Activated CD4-positive, alpha-beta T cell treated with anti-CD3 and anti-CD28 coated beads, Interleukin-2, amount 50 U/mL, for 1 hour (primary cell): ENCODE measurements at places on chromosomes 13 and 19.

DNA sequence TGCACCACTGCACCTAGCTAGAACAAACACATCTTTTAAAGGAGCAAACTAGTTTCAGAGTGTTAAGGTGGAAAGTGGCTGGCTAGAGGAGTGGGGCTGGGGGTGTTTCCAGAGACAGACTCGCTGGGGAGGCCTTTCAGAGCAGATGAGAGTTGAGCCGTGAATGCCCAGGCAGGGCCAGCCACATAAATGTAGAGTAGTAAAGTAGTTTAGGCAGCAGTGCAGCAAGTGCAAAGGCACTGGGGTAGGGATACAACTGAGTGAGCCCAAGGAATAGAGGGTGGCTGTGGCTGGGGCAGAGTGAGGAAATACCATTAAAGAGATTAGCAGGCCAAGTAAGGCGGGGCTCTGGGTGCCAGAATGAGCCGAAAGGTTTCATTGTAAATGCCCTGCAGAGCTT is 72.0 kb downstream of the ALOX5AP start:
- DNase-seq = no peak

DNA sequence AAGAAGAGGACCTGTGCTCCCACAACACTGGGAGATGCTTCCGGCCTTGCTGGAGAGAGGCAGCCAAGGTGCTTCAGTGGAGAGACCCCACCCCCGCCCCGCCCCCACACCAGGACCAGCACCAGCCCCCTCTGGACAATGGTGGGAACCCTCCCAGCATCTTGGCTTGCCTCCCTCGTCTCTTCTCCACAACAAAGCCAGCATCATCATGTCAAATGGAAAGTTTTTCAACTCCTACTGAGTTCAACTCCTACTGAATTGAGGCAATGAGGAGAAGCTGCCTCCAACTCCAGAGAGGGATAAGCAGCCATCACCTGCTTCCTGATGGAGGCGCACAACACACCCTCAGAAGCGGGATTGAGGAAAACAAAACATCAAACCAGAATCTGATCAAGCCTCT is 12.8 kb downstream of the DEDD2 start:
- no peak for DNase-seq

GRCh38 chr13:101202590-101202989 is 213.7 kb downstream of the NALCN start:
- no peak for DNase-seq

- DNase-seq = no peak
These were observed 44.3 kb downstream of the RAP2A start for GRCh38 chr13:97478247-97478646.

DNA sequence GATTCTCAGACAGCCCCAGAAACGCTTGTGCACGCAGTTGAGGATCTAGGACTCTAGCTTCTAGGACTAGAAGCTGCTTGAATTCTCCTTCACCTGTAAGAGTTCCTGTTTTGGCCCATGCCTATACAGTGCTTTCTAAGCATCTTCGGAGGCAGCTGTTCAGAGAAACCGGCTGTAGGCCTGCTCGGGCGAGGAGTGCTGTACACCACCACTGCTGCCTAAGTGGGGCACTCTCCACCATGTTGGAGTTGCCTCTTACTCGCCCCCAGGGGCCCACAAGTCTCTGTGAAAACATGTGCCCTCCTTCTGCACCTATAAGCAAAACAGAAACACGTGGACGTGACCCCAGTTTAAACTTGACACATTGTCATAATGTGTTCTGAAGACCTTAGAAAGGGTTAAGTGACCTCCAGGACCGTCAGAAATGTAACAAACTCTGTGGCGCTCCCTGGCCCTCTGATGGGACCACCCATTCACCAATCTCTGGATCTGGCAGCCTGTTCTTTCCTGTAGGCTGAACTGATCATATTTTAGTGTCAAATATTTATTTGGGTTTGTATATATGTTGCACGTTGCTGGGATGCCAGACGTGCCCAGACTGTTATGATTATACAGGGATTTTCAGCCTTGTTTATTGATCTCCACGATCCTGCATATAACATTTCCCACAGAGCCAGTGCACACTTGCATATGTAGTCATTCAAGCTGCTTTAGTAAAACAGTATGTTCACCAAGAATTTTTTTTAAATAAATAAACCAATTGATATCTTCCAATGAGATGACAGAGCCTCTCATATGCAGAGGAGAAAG is 60.8 kb downstream of the C13orf42 start:
- DNase-seq = no peak

DNA sequence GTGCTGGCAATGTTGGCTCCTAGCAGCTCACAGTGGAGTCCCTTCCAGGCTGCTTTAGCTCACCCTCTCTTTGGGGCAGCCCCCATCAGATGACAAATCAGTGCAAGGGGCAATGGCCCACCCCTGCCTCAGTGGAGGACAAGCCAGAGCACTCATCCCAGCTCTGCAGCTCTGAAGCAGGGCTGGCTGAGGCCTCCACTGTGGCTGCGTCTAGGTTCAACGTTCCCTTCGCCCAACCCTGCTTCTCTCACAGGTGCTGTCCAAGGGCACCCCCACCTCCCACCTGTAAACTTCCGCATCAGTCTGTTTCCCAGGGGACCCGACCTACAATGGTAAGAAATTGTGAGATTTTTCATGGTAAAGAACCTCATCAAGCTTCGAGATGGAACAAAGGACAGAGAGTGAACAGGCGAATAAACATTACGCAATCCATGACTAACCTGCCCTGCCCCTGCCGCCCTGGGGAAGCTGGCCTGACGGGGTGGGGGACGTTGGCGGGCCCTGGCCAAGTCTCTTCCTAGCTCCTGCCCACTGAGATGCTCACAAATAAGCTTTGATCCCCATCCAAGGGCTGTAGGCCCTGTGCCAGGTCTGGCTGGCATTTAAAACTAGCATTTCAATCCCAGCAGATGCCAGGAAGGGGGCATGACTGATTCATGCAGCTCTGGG is 40.5 kb downstream of the DZIP1 start:
- no peak for DNase-seq

- no peak for DNase-seq
These were observed 583 bp upstream of the ZNF480 start for GRCh38 chr19:52296400-52296772.

DNA sequence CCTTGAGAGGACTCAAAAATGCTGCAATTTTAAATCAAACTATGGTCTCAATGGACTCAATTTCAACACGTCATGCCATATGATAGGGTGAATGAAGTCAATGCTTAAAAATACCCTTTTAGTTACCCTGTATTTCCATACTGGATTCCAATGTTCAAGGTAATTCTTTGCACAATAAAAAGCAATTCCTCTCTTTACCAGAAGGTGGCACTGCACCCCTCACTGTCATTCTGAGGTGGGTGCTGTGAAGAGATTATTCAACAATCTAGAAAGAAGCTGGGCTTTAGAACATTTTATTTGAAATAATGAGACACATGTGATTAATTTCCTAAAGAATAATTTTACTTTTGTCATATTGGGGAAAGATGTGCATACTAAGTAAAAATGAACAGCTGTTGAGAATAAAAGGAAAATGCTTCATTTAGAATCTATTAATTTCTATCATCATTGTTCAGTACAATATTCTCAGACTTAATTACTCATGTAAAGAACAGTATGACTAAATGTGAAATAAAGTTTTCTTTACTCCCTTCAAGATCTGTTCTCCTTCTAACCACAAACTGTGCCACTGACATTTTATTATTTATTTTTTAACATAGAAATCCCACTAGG is 789.1 kb downstream of the GPC5 start:
- DNase-seq = no peak

GRCh38 chr19:48419158-48419920 is 25.9 kb downstream of the GRIN2D start:
- DNase-seq = peak; percentile 63

GRCh38 chr13:93368718-93369117 is 142.1 kb downstream of the GPC6 start:
- no peak for DNase-seq

DNA sequence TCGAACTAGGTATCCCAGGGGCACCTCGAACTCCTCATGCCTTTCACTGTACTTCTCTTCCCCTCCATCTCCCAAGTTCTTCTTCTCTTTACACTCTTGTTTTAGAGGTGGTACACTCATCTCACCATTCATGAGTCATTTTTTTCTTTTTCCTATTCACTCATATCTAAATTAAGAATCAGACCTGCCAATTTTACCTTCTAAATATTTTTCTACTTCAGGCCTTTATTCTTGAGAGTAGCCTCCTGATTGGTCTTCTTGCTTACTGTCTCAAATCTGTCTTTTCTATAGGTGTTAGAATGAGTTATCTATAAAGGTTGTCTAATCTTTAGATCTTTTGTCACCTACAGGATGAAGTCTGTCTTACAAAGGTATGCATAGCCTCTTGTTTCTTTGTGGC is 20.7 kb downstream of the TDRD3 start:
- DNase-seq = no peak

DNA sequence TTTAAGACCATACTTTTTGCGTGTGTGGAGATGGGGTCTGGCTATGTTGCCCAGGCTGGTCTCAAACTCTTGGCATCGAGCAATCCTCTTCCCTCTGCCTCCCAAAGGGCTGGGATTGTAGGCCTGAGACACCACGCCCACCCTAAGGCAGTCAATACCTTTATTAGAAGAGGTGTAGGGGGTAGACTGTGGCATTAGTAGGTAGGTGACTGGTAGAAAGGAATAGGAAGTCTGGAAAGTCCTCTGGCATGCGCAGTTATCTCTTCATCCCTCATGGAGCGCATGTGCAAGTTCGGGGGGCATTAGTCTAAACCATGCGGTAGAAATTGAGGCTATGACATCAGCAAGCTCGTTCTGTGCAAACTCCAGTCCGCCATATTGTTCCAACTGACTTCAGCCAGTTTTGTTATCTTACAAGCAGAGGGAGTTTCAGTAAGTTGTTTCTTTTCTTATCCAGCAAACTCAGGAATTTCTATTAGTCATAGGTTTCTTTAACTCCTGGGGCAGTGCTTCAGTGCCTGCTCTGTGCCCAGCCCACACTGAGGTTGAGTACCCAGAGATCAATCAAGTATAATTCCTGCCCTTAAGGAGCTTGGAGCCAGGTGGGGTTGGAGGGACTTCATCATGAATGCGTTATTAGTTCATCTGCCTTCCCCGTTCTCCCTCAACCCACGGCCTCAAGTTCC is 7.3 kb upstream of the RANBP3 start:
- no peak for DNase-seq

- no peak for DNase-seq
These were observed 28.4 kb downstream of the TMTC4 start for GRCh38 chr13:100646030-100646673.

- no peak for DNase-seq
These were observed 383.7 kb downstream of the DIAPH3 start for GRCh38 chr13:59780058-59780457.

DNA sequence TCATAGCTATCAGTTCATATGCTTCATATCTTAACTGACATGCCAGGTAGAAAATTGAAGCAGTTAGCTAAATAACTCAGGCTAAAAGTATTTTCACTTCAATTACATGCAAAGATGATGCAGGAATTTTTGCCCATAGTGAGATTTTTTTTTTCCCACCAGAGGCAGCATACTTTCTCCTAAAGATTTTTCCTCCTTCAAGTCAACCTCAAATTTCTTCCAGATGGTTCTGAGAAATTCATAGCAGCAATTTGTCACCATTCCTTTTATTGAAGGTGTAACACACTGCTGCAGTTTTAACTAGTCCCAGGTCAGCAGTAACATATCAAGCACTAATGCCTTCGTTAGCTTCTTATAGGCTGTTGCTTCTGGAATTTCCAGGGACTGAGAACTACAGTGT is 141.9 kb downstream of the SUCLA2 start:
- no peak for DNase-seq

DNA sequence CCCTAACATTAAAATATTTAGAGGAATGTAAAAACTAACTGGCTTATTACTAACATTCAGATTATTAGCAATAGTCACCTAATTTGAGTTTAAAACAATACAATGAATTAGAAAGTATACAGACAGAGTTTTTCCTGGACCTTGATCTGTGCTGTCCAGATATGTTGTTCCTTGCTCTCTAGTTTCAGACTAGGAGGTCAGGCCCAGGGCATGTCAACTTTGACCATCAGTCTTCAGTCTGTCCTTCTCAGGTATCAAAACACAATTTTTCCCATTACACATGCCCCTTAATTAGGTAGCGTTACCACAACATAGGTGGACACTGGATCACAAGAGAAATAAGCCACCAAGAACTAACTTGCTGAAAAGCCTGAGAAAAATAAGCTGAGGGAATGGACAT is 197.0 kb downstream of the MAB21L1 start:
- no peak for DNase-seq

- DNase-seq = no peak
These were observed 28.3 kb downstream of the ZNF507 start for GRCh38 chr19:32373585-32374295.

GRCh38 chr13:58598241-58598640 is 966.7 kb downstream of the PCDH17 start:
- DNase-seq = no peak

GRCh38 chr13:50809133-50810090 is 34.1 kb downstream of the DLEU7 start:
- no peak for DNase-seq

- no peak for DNase-seq
These were observed 1.2 kb upstream of the MADCAM1 start for GRCh38 chr19:495081-495401.

GRCh38 chr13:113208421-113209335 is at the start of gene PCID2:
Gene PCID2 (minus strand): TSS chr13:113208669. CDS start chr13:113208634, 35 bp downstream.
- DNase-seq = peak; percentile 91

GRCh38 chr13:30415430-30416030 is 6.8 kb upstream of the UBE2L5 start:
- no peak for DNase-seq

GRCh38 chr19:34172661-34173192 is 423 bp downstream of the LSM14A start:
- no peak for DNase-seq

GRCh38 chr13:20149762-20150161 is 11.1 kb downstream of the GJA3 start:
- no peak for DNase-seq

DNA sequence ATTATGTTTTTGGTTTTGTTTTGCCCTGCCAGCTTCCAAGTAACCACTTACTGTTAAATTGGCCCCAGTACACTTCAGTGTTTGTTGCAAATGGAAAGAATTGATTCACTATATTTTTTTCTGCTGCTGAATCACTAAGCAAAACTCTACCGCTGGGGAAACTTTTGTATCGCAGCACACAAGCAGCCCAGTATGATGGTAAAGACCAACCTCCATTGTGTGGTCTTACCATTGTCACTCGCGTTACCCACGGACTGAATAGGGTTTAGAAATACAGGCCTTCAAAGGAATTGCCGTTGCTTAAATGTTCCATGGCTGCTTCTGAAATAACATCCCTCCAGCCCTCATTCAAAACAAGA is 7.9 kb downstream of the SPATA13 start:
- DNase-seq = no peak
